CD4-positive, alpha-beta T cell treated with Interleukin-10 for 1 hour (primary cell): ENCODE measurements at places on chromosomes 7 and 10.

DNA sequence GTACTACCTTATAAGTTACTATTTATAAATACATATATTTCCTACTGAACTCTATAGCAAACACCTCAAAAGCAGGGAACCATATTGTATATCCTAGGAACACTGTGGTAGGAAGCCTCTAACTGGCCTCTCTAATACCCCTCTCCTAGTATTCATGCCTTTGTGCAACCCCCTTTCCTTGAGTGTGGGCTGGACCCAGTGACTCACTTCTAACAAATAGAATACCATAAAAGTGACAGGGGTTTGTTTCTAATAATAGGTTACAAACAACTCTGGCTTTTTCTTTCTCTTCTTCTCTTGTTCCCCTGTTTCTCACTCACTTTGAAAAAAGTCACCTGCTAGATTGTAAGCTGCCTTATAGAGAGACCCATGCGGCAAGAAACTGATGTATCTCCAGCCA lies 51.6 kb upstream of the MACC1 start:
- no peak for DNase-seq

DNA sequence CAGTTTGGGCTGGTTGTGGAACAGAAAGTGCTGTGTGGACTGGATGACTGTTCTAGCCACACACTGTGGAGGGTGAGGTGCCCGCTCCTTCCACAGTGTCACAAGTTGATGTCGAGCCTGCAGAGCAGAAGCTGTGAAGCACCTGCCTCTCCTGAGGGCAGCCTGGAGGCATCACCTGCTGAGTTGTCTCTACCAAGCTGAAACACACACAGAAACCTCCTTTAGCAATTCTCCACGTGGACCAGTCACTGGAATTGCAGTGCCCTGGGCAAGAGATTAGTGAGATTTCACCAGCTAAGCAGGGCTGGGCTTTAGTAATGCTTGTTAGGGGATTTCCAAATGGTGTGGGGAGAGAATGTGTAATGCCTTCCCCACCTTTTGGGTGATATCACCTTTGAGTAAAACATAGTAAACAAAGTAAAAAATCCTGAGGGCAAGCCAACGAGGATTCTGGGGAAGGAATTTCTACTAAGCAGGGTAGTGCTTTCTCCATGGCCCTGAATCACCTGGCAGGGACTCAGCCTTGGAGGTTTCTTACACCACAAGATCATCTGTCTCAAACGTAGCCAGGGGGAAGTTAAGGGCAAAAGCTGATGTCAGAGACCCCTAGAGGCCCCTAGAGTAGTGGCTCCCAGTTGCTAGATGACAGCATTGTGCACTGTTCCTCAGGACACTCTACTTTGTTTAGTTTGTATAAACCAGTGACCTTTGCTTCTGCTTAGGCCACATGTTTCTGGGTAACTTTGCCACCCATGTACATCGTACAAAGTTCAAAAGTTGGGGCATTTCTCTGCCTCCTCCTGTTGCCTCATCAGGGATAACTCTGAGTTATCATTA lies 233.1 kb upstream of the IGFBP3 start:
- DNase-seq, result no peak

- DNase-seq, result no peak
These were observed 10.5 kb upstream of the GIMAP8 start for GRCh38 chr7:150439967-150440366.

GRCh38 chr7:48971173-48971572 lies 46.8 kb downstream of the CDC14C start:
- no peak for DNase-seq

- DNase-seq, result no peak
These were observed 536.5 kb downstream of the TNS3 start for GRCh38 chr7:47045207-47046051.

DNA sequence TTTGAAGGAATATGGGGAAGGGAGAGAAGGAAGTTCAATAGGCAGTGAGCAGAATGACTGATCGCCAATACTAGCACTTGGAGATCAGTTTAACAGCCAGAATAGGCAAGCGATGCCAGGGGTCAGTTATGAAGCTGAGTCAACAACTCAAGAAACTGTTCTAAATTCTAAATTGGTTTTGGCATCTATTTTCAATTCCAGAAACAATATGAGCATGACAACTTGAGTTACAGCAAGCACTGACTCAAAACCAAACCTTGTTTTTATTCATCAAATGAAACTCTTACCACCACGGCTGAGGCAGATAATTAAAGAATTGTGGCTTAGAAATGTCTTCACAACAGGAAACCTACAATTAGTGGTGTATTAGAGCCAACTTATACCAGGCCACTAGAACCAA lies 180.5 kb upstream of the ASAH2 start:
- peak; percentile 37 for DNase-seq

- DNase-seq, result no peak
These were observed 183.9 kb downstream of the ANK3 start for GRCh38 chr10:60205741-60206140.

DNA sequence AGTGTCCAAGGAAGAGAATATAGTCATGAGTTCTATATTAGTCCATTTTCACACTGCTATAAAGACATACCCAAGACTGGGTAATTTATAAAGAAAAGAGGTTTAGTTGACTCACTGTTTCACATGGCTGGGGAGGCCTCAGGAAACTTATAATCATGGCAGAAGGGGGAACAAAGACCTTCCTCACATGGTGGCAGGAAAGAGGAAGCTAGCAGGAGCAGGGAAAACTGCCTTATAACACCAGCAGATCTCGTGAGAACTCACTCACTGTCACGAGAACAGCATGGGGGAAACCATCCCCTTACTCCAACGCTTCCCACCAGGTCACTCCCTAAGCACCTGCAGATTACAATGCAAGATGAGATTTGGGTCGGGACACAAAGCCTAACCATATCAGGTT lies 139.0 kb upstream of the ZNF438 start:
- no peak for DNase-seq

DNA sequence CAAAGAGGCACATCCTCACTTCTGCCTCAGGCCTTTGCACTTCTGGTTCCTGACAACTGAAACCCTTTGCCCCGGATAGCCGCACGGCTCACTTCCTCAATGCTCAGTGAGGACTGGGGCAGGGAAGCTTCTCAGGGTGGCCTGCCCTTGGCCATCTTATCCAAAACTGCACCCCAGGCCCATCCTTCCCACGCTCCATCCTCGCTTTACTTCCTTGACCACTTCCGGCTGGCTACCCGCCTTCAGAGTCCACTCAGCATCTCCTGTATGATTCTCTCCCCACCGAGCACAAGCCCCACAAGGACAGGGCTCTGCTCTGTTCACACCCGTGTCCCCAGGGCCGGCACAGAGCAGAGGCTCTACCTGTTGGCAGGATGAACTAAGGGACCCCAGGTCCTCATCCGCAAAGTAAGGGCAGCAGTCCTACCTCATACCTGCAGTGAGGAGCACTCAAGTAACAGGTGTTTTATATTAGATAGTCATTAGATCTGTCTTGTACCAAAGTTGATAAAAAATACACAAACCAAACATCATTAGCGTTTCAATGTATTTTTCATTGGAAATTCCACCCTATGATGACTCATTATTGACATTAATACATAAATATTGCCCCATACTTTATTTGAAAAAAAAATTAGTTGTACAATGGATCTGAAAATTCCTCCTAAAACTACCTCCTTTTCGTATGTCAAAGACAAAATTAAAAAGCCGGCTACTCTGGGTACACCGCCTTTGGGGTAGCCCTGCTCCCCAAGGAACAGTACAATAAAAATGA lies 35.0 kb downstream of the GNA12 start:
- no peak for DNase-seq

DNA sequence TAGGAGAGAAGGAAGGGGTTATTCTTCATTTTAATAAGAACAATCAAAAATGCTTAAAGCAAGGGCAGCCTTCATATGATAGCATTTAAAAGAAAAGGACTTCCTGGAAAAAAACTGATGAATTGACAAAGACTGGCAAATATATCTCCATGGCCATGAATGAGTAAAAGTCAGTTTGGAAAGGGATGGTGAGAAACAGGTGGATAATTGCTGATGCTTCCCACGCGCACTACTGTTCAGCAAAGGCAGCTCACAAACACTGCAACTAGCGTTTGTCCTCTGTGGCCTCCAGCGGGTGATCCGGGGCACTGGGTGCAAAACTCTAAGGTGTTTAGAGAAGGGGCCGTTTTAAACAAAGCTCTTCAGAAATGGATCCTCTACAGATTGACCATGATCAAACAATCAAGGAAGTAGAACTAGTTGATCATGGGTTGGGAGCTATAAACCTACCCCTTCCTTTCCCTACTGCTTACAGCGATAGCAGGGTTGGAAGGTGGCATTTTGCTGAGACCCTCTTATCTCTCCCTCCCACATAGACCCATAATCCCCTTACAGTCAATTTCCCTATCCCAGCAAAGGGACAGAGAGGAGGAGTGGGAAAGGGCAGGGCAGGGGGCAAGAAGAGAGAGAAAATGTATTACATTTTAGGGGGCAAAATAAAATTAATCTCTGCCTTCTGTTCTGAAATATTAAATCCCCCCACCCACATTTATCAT lies 53.8 kb downstream of the SMURF1 start:
- no peak for DNase-seq

GRCh38 chr7:25381818-25382589 lies 153.7 kb upstream of the NPVF start:
- no peak for DNase-seq

GRCh38 chr7:100991631-100992030 lies 22.3 kb downstream of the MUC12 start:
- no peak for DNase-seq

DNA sequence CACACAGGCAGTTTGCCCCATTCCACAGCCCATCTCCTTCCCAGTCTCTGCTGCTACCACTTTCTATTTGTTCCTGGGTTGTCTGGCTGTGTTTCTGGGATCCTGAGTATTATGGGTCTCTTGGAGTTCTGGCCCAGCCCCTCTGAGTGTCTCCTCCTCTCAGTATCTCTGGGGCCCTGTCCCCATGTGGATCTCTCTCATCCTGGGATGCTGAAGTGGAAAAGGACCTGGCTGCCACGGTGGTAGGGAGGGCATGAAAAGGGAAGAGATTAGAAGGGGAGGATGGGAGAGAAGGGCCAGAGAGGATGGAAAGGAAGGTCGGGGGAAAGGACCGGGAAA lies 54.5 kb upstream of the LBX1 start:
- no peak for DNase-seq

GRCh38 chr7:103915680-103916357 lies 73.6 kb downstream of the RELN start:
- DNase-seq, result no peak

DNA sequence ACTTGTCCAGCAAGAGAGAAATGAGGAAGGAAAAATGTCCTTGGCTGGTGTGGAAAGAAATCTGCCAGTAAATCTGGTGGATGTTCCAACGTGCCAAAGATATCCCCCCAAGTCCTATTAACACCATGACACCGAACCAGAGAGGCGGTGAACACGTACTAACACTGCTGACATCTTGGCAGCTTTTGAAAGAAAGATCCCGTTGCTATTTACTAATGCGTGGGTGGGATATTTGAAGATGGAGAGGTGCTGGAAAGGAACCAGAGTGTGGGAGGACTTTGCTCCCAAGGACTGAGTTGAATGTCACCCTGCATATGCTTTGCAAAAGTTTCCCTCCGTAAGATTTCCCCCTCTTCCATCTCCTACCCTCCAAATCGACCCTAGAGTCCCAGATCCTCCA lies 7.9 kb downstream of the CCDC3 start:
- DNase-seq, result no peak

GRCh38 chr7:30224511-30225062 lies 59.8 kb upstream of the ZNRF2 start:
- peak; percentile 3 for DNase-seq

DNA sequence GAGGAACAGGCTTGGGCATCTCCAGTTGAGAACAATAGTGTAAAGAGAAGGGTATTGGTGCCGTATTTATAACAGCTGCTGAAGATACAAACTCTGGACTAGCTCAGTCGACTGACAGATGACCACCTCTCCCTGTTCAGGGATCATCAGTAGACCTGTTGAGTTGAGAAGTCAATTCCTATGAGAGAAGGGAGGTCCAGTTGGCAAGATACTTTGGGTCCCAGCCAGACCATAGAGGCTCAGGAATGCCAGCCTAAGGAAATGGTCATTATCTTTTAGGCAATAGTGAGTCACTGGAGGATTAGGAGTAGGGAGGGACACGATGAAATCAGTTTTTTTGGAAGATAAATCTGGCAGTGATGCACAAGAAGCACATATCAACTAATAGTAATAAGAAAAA lies 202.9 kb downstream of the TRIL start:
- DNase-seq, result no peak

DNA sequence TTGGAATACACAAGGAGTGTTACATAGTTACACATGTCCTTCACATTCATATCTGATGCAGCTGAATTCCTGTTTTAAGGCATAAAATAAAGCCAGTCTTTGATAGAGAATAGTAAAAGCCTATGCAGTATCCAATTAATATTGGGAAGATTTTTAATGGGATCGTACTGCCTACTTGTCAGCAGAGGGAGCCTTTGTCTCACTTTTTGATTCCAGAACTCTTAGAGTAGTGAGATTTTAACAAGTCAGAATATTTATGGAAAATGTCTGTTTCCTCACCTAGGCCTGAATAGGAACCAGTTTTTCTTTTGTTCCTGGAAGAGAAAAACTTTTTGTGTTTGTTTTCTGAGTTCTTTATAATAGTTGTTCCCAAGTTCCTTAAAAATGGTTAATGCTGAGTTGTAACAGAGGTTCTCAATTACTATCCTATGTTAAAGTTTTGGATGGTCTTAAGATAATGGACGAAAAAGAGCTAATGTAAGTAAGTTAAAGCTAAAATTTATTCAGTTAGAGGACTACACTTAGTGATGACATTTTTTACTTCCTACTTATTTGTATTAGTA lies 114.0 kb downstream of the BBS9 start:
- peak; percentile 2 for DNase-seq

DNA sequence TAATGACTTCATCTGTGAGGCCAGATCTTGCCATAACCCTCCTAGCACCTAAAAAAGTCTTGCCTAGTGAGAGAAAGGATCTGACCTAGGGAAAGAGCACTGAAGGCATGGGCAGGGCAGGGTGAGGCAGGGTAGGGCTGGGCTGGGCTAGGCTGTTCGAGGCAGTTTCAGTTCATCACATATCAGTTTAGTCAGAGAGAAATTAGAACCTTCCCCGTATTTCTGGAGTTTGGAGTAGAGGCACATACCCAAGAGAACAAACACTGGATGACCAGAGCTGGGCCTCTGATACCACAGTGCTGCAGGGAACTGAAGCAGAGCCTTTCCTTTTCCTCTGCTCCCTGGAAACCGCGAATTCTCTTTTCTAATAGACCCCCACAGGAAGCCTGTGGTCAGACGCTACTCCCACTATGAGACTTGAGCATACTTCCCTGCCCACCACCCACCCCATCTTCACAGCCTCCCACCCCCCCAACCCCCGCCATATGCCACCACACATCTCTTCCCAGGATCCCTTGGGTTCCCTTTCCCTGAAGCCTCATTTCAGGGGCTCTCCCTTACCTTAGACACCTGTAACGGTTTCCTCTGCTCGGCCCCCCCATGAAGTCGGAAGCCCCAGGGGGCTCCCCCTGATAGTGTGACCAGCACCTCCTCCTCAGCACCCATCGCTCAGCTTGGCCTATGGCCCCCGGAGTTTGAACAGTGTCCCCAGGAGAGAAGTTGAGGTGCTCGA lies 406 bp downstream of the SYNPO2L start:
- no peak for DNase-seq

GRCh38 chr7:35555386-35555785 lies 139.5 kb downstream of the HERPUD2 start:
- DNase-seq, result no peak
